ENCODE measurements at places on chromosomes 6 and 20.

GRCh38 chr6:157184202-157185015, 138.9 kb downstream of the TMEM242 start:
- peak; percentile 54 for DNase-seq

DNA sequence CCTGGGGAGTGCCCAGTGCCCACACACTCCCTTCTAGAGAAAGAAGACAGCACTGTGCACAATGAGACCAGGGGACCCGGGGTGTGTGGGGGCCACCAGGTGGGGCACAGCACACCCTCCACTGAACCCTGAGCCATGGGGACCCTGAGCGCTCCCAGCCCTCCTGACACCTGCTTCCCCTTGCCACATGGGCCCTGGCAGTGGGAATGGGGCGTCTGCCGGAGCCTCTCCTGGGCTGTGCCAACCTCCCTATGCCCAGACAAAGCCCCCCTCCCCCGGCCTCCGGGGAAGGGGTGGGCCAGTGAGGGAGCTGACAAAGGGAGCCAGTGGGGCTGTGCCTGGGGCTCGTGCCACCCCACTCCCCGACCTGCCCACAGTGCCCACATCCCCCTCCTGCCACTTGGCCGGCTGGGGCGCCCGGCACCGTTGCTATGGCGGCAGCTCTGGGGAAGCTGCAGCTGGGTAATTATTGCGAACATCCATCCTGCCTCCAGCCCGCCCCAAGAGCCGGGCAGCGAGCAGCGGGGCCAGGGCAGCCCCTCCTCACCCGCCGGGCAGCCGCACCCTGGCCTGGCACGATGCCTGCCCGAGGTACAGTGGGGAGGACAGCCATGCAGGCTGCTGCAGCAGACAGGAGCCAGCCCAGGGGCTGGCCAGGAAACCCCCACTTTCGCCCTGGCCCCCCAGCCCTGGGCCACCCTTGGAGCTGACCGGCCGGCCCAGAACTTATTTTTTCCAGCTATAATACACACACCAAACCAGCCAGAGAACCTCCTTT, 41.9 kb upstream of the NOL4L start:
- no peak for DNase-seq

GRCh38 chr20:51348876-51349275, 193.6 kb downstream of the NFATC2 start:
- no peak for DNase-seq

- DNase-seq = no peak
These were observed 121.2 kb downstream of the SGK1 start for GRCh38 chr6:134196568-134197193.

GRCh38 chr20:8425016-8425415, 292.9 kb downstream of the PLCB1 start:
- DNase-seq = no peak

GRCh38 chr20:14996883-14997672, 659.7 kb upstream of the FLRT3 start:
- no peak for DNase-seq

DNA sequence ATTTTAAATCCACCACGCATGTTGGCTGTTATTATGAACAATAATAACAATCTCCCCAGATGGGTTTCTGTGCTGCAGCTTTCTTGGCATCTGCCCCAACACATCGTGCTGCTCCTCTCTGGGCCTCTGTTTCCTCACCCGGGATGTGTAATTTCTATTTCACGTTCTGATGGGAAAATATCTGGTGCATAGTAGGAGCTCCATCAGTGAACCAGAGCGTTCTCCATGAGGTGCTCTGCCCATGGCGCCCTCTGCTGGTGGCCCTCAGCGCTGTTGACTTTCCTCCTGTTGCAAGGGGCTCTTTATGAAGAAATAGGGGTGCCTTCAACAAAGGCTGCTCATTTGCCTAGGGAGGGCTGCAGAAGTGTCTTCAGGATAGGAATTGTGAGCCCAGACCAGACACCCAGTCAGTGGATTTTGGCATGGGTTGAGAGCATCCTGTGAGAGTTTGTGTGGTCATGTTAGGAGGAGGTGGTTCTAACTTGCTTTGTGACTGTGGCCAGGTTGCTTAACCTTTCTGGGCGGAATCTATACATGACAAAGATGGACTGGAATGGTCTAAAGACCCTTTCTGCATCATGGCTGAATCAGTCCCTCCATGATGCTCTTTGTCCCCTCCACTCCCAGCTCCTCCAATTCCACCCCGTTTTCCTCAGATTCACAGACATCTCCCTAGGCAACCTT, 8.1 kb downstream of the SCRT2 start:
- DNase-seq = no peak

DNA sequence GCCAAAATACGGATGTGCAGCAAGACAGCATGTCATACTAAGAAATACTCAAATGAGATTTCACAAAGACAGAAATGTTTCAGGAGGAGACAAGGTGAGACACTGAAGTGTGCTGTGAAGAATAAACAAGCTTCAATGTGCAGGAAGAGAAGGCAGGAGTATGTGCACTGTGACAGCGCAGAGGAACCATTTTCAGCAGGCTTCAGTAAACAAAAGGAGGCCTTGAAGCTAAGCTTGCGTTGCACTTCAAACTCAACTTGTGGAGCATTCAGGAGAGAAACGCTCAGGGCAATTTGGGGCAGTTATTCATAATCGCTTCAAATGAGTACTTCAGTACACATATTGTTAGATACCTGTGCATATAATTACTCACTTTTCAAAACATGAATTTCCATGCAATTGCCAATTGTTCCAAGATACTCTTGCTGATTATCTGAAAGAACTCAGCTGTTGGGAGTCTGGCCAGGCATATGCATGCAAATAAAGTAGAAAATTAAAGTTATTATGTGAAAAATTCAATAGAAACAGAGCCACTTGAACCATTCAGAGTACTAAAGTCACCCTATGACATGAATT, 234.2 kb upstream of the OPRM1 start:
- DNase-seq = no peak

DNA sequence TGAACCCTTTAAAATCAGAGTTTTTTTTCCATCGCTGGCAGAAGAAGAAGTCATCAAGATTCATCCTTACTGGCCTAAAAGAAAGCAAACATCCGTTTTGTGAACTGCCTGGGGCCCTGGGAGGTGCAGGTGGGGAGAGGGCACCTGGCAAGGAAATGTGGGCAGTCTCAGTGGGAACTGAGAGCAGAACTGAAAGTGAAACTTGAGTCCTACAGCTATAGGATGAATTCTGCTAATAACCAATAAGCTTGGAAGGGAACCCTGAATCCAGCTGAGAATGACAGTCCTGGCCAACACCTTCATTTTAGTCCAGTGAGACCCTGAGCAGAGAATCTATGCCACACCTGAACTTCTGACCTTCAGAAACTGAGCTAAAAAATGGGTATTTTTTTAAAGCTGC, 130.1 kb upstream of the ASCC3 start:
- peak; percentile 0 for DNase-seq

GRCh38 chr20:36507746-36508145, 33.6 kb upstream of the MYL9 start:
- DNase-seq = no peak

- no peak for DNase-seq
These were observed 504.0 kb upstream of the SPTLC3 start for GRCh38 chr20:12504779-12505178.

DNA sequence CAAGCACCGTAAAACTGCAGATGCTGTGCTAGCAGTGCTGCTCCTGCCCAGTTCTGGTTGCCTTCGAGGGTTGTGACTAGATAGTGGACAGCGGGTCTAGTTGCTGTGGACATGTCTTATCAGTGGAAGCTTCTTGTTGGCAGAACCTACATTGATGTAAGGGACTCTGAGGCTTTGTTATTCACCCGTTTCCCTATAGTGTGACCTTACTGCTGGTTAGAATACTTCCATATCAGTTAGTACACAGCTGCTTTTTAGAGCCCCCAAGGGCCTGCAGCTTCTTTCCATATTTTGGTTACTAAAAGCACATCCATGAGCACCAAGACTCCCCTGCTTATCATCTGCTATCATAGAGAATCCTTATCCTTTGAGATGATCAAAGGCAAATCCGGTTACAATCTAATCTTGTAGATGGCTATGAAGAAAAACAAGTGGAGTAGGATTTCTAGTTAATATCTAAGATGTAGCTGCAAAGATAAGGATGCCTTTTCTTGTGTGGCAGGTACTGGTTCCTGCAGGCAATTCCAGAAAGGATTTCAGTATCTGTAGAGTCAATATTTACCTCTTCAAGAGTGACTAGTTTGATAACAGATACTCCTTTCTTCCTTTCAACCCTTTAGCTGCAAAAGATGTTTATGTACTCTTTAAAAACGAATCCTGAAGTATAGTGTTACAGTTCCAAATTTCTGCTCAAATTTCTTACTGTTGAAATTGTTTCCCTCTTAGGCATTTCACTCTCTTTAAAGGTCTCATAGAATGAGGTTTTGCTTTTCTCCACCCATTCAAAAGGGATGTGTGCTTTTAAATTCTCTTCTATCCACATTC, 163.6 kb downstream of the JARID2 start:
- no peak for DNase-seq

- DNase-seq = no peak
These were observed 8.4 kb downstream of the RAB5IF start for GRCh38 chr20:36613974-36614373.

All from GM18507 (cell line).